ENCODE measurements at places on chromosomes 4 and X.

DNA sequence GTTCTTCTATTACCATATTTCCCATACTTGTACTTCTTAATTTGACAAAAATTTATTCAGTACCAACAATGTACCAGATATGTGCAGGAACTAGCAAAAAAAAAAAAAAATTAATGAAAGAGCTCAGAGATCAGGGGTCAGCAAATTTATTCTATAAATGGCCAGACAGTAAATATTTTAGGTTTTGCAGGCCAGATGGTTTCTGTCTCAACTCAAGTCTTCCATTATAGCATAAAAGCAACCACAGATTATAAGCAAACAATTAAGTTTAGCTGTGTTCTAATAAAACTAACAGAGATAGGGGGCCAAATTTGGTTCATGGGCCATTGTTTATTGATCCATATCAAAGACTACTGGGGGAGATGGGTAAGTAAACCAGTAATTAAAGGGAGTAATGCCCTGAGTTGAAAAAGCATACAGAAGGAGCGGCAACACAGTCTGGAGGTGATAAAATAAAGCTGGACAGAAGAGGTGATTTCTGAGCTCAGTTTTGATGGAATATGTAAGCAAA, 19.3 kb downstream of the NEK1 start:
- no peak for DNase-seq

DNA sequence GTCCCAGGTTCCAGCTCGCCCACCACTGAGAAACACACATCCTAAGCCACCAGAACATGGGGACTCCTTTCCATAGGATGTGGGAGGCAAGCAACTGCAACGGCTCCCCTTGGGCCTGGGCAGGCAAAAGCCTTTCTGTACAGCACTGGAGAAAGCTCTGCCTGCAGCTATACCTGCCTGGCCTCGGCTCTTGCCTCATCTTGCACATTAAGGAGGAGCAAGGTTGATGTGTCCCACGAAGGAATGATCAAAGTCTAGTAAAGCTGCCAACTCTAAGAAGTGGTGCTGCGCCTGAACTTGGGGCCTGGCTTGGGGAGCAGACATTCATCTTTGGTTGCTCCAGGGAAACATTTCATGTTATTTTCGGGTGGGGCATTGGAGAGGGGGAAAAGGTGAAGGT, 19.6 kb downstream of the CCNG2 start:
- no peak for DNase-seq

- no peak for DNase-seq
These were observed 97.6 kb downstream of the ANAPC4 start for GRCh38 chr4:25474690-25475089.

- DNase-seq = no peak
These were observed 335.4 kb upstream of the TEX13C start for GRCh38 chrX:124984140-124984813.

DNA sequence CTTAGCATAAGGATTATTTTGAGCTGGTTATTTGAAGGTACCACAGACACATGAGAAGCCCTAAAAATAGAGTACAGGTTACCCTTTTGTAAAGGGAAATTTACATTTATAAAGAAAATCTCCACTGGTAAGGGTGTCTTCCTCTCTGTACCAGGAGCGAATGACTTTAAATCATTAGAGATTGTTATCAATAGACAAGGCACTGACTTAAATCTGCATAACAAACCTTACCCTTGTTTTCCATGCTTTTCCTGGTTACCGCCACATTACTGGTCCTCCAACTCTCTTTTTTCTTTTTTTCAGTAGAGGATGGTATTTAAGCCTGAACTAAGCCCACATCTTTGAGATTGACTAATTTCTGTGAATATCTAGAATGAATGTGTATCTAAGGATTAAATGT, 129.8 kb downstream of the SLC7A11 start:
- DNase-seq = no peak

DNA sequence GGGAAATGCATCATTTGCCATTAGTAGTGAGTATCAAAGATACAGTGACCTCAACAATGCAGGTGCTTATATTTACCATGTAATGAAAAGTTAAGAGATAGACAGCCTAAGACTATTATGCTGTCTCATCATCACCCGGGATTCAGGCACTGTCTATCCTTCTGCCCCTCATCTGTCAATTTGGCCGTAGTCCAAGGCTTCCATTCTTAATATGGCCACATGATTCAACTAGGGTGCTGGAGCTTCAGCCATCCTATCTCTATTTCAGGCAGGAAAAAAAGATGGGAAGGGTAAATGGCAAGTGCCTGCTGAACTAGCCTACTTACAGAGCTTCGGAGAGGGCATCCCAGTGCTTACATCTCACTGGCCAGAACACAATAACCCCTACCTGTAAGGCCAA, 196.7 kb upstream of the LNX1 start:
- DNase-seq = no peak

DNA sequence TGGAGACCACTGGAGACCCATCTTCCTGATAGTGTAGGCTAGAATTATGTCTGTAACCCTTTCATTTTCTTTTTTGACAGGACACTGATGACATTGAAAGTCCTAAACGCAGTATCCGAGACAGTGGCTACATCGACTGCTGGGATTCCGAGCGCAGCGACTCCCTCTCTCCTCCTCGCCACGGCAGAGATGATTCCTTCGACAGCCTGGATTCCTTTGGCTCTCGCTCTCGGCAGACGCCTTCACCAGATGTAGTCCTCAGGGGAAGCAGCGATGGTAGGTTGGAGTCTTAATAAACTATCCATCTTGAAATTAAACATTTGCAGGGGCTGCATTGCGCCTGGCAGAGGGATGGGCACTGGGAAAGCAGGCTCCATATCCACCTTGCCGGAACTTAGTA, 75.4 kb downstream of the LIMCH1 start:
- DNase-seq = no peak
